T-helper 2 cell treated with Interferon-gamma antibody and Interleukin-4, amounts not matched to agents 5 μg/mL and 100 μg/mL, for 36 hours (primary cell): ENCODE measurements at places on chromosomes 4 and X.

GRCh38 chr4:125551466-125551865 is 236.7 kb downstream of the FAT4 start:
- no peak for DNase-seq

DNA sequence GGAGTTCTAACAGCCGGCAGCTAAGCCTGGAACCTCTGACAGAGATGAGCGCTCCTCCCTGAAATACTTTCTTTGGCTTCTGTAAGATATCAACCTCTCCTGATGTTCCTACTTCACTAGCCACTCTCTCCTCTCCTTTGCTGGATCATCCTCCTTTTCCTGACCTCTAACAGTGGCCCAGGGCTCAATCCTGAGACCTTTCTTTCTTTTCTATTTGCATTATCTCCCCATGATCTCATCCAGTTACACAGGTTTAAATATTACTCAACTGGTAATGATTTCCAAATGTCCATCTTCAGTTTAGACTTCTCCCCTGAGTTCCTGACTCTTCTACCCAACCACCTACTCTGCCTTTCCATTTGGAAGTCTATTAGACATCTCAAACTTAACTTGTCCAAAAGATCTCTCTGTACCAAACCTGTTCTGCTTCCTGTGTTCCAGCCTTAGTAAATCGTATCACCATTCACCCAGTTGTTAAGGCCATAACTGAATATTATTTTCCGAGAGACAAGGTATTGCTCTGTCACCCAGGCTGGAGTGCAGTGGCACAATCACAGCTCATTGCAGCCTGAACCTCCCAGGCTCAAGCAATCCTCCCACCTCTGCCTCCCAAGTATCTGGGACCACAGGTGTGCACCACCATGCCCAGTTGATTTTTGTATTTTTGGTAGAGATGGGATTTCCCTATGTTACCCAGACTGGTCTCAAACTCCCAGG is 41.1 kb downstream of the RFC1 start:
- no peak for DNase-seq

- DNase-seq = no peak
Measured at GRCh38 chr4:126800575-126801141, 832.1 kb upstream of the INTU start.

DNA sequence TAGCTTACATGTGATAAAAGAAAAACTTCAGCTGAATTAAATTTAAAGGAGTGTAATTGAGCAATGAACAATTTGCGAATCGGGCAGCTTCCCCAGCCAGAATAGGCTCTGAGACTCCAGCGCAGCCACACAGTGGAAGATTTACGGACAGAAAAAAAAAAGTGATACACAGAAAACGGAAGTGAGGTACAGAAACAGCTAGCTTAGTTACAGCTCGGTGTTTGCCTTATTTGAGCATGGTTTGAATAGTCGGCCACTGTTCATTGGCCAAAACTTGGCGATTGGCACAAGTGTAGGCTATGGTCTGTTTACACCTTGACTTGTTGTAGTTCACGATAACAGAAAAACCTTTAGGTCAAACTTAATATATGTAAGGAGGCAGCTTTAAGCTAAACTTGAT is 16.7 kb upstream of the SUPT20HL1 start:
- DNase-seq = peak; percentile 4

DNA sequence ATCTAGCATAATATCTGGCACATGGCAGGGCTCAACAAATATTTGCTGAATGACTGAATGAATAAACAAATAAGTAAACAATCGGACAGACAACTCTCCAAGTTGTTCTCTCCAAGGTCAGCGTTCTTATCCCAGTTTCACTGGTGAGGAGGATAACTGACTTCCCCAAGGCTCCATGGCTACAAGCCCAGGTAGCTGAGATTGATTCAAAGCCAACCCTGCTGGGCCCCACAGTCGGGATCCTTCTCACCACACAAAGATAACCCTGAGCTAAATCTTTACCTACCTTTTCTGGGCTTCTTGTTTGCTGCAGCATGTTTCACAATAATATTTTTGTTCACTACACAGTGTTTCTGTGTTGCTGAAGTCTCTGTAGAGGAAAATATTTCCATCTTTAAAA is 54.9 kb downstream of the USP46 start:
- no peak for DNase-seq

- no peak for DNase-seq
Measured at GRCh38 chrX:118974908-118975671, 672 bp downstream of the LONRF3 start.

DNA sequence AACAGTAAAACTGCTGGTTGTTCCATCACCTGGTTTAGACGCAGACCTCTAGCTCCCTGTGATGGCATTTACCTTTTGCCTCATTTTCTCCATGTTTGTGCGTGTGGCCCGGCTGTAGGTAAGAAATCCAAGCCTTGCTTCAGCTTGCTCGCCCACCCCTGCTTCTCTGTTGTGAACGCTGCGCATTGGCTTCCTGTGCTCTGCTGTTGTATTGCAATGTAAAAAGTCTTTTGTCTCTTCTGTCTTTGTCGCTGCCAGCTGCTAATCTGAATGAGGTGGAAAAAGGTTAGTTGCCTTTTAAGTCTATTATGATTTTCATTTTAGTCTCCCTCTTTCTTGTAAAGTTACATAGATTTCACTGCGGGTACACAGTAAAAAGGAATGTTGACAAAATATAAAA is 127.3 kb upstream of the PACRGL start:
- DNase-seq = no peak

DNA sequence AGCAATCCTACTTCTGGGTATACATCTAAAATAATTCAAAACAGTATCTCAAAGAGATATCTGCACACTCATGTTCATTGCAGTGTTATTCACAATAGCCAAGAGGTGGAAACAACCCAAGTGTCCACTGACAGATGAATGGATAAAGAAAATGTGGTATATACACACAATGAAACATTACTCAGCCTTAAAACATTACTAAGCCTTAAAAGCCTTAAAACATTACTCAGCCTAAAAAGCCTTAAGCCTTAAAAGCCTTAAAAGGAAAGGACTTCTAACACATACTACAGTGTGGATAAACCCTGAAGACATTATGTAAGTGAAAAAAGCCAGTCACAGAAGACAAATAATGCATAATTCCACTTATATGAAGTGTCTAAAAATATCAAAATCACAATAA is 40.3 kb upstream of the TFDP3 start:
- DNase-seq = no peak

DNA sequence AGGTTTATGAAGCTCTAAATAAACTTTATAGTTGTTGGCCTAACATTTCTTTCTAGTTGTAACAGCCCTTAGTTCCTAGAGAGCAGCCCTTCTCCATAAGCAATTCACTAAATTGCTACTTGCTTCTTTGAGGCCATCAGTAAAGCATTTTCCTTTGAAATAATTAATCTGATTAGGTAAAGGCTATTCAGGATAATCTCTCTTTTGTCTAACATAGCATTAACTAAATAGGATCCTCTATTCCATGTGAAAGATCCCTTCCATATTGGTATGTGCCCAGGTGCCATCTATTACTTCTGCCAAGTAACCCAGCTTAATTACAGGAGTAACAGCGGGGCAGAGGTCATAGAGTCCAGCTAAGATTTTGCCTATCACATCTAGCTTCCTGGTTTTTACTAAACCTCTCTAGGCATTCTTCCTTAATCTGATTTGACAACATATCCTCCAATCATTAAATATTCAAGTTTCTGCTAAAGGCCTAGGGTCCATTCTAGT is 1408.0 kb downstream of the PCDH18 start:
- DNase-seq = no peak

- no peak for DNase-seq
Measured at GRCh38 chr4:61533140-61533539, 333.0 kb downstream of the ADGRL3 start.

DNA sequence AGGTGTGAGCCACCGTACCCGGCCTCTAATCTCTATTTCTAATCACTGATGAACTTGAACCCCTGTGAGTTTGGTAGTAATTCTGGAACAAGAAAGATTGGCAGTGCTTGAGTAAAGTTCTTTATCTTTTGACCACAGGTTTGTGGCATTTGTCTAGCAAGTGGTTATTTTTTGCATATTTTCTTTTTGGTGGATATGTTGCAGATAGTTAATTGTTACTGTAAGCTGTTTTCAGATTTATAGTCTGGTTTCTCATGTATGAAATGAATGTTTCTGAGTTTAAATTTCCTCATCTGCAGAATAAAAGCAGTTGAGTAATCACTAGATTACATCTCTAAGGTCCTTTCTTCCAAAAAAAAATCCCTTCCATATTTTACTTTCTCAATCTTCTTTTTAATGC is 105.2 kb downstream of the GASK1B start:
- DNase-seq = no peak

GRCh38 chr4:164188236-164188635 is 565.7 kb upstream of the SMIM31 start:
- no peak for DNase-seq

GRCh38 chrX:112738347-112739033 is 58.8 kb upstream of the LHFPL1 start:
- DNase-seq = peak; percentile 5

DNA sequence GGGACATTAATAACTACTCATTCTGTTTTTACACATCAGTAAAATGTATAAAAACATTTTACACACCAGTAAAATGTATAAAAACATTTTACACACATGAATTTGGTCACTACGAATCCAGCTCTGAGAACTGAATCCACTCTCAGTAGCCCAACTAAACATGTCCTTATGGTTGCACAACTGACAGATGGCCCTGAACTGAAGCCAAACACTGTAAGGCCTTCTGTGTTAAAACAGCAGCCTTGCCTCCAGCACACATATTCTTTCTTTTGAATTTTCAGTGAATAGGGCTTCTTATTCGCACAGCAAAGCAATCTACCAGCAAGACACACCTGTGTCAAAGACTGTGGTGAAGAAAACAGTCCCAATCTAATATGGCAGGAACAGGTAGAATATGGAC is 169.9 kb upstream of the FMR1 start:
- no peak for DNase-seq

DNA sequence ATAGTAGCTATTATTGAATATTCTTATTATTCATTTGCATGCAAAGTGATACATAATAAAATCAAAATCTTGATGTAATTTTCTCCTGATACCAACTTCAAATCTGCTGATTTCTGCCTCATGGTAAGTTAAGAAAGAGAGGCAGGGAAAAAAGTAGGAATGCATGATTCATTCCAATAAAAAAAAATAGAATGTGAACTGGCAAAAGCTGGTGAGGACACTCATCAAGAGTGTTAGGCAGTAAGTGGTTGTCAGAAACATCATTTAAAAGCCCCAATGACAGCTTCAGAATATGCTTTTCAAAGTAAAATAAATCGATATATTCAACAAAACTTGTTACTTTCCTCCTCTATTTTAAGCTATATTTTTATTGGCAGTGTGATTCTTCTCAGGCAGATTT is 979.1 kb downstream of the TECRL start:
- no peak for DNase-seq

GRCh38 chrX:2507904-2508627 is 7.3 kb upstream of the DHRSX start:
- no peak for DNase-seq

DNA sequence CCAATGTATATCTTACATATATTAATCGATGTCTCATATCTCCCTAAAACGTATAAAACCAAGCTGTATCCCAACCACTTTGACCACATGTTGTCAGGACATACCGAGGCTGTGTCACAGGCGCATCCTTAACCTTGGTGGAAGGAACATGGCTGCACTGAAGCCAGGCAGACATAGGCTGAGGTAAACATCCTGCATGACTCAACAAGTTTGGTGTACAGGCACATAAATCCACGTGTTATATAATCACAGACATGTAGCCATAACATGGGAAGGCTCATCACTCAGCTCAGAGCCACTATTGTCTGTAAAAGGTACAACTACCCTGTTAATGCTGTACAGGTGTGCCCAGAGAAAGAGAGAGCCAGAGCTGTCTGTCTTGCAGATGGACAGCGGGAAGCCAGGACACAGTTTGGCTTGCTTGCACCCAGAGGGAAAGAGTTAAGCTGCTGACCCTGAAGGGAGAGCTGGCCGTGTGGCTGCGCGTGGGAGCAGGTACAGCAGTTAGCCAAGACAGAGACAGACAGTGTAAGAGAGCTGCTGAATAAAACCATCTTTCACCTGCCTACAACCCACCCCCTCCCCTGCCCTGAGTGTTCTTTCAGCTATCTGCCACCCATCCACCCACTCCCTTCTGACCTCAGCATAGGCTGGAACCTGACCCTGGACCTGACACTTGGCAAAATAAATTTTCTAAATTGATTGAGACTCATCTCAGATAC is 22.3 kb upstream of the ZBTB33 start:
- no peak for DNase-seq

DNA sequence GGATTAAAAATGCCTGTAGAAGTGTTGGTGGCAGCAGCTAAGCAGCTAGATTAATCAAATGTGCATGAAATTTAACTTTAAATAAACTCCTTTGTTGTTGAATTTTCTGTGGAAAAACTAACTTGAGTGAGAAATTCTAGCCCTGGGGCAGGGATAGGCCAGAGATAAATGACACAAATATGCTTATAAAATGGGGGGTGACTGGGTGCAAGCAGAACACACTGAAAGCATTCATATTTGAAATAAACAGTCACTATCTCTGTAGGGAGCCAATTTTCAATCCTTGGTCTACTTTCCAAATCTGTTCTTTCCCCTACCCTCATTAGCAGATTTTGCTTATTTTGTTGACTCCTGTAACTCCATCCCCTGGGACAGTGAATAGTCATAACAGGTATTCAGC is 47.9 kb downstream of the RBPJ start:
- no peak for DNase-seq

DNA sequence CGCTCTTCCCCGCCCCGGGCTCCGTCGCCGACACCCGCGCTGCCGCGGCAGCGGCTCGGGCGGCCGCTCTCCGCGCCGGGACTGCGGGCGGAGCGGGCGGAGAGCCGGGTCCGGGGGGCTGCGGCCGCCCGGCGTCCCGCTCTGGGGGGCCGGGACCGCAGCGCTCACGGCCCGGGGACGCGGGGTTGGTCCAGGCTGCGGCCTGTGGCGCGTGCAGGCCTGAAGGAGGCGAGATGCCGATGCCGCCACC is 492 bp downstream of the GALNT7 start:
- no peak for DNase-seq

DNA sequence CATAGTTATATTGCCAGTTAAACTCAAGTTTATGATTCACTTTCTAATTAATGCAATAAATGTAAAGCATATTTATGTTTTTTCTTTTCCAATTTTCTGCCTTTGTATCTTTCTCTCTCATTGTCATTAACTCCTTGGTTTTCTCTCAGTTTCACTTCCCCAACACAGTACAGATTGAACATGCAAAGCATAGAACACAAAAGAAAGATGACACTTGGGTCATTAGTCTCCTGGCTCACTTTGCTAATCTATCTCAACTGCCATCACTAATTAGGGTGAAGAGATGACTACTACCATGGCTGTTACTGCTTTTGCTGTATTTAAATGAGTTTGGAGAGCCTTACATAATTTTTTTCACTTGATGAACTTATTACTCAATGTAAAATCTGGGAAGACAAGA is 12.3 kb upstream of the NAA11 start:
- DNase-seq = no peak

DNA sequence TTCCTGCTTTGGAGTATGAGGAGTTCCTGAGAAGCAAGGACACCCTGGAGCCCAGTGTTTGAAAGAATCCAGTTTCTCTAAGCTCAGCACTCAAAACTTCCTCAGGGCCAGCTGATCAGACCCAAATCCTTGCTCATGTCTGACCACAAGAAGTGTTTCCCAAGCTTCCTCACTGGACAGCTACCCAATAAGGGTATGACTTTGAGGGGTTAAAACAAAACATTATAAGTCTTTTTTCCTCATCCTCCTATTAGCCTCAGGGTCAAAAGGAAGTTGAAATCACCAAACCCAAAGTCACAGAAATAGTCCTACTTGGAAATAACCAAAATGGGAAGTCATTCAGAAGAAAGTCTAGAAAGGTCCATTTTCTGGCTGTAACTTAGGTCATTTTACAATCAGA is 13.7 kb downstream of the ZBTB33 start:
- no peak for DNase-seq
